ENCODE measurements at places on chromosomes 4 and X.

DNA sequence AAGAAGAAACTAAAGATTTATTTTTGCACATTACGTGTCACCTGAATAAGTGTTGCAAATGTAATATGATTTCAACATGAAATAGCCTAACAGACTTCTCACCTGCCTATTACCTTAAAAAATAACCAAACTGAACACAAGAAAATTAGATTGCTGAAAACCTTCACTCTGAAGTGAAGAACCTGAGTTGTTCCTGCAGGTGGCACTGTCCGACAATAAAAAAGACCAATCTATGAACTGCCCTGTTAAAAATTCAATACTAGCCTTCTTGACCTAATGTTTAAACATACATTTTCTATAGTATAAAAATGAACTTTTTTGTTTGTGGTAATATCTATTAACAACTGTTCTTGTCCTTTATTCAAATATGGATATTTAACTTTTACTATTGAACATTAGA, 69.2 kb upstream of the PNPLA4 start:
- DNase-seq = peak; percentile 42

GRCh38 chrX:115226929-115227328, 7.0 kb downstream of the LRCH2 start:
- DNase-seq = no peak

GRCh38 chrX:121014826-121015225, 29.3 kb upstream of the CT47A1 start:
- no peak for DNase-seq

- no peak for DNase-seq
Measured at GRCh38 chr4:143352720-143353119, 16.0 kb downstream of the GAB1 start.

GRCh38 chr4:8905773-8906667, 34.4 kb upstream of the HMX1 start:
- no peak for DNase-seq

DNA sequence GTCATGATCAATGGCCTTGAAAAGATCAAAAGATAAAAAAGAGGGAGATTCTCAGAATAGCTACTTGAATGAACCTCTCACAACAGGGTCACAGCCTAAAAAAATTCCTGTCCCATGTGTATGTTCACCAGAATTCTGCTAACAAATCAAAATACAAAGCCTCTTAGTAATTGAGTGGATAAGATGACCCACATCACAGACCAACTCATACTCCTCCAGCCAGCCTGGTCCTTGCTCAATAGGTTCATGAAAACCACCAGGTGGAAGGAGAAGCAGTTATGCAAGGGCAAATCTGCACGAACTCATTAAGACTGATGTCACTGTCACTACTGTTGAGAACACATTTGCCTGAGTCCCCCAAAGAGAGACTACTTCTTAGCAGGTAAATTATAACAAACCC, 21.5 kb downstream of the WDFY3 start:
- no peak for DNase-seq

- DNase-seq = no peak
Measured at GRCh38 chrX:15747626-15748173, 9.6 kb downstream of the CA5B start.

- DNase-seq = no peak
Measured at GRCh38 chrX:40142417-40142816, 44.7 kb upstream of the BCOR start.

DNA sequence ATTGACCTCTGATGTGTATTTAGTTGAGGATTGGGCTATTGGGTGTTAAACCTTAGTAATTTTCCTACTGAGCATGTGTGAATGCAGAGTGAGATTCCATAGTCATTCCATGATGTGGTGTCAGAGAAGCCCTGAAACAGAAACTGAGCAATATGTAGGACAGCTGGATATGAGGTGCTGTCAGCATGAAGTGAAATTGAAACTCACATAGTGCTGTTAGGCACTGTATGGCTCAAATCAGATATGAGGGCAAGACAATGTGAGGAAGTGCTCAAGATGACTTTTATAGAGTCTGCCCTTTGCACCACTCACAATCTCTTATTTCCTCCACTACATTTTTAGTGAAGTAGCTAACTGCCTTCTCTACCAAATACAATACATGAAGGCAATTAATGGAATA, 188.3 kb downstream of the SH3BGRL start:
- DNase-seq = no peak

Data from CD4-positive, alpha-beta T cell treated with Interleukin-4 for 1 hour (primary cell).